ENCODE measurements at places on chromosomes 11 and 22.

DNA sequence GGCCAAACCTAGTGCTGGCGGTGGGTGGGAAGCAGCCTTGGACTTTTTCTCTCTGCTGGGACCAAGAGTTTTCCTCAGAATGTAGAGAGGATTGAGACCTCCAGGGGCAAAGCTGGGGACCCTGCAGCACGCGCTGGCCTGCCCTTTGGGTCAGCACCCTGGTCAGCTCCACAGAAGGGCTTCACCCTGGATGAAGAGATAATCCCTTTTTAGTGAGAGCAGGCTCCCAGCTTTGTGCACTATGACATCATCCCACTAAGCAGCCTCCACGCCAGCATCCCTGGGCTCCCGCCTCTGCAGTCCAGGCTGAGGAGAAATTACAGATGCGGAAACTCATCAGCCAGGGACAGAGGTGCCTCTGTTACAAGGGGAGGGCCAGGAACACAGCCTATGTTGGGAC lies 23.5 kb downstream of the DRICH1 start:
- DNase-seq, result no peak

DNA sequence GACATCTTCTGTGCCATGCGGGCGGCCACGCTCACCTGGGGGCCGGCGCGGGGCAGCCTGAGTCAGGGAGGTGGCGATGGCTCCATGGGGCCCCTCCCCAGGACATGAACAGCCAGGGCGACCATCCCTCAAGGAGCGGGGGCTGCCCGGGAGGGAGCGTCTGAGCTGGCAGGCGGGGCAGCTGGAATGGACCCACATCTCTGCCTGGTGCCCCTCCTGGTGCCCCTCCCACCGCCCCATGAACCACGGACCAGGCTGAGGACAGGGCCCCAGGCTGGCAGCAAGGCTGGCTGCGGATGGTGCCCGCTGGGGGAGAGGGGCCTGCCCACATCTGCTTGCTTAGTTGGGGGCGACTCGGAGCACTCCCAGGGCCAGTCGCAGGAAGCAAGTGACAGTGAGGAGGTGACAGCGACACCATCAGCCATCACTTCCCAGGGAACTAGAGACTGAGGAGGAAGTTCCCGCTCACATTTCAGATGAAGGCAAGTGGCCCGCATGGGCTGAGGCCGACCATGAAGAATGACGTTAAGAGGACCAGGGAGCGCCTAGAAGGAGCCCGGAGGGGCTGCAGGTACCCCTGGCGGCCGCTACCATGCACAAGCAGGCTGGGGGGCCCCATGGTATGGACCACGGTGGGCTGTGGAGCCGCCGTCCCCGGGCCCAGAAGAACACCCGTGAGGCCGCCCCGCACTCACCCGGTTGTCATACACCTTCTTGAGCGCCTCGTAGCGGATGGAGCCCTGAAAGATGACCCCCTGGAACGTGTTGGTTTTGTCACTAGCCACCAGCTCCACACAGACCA lies 37.3 kb downstream of the KIAA0930 start:
- no peak for DNase-seq

DNA sequence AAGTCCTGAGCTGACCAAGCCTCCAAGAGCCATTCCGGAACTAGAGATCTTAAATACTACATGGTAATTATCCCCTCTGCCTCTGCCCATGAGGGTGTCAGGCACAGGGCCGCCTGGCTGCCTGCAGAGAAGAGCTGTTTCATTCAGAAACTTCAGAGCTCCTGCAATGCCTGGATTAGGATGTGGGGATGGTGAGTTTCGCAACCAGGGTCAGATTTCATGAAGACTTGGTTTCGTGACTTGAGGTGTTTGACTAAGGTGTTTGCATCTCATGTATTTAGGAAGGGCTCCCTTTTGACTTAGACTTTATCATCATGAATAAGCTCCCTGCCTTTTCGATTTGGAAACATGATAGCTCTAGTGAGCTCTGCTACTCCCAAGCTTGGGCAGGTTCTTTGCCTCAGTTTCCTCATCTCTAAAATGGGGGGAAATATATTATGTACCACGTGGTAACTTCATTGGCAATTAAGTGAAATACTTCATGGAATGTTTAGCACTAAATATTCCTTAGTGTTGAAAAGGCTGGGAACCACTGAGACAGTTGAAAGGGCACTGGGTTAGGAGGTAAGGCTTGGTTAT lies 9.1 kb downstream of the TIMP3 start:
- DNase-seq, result no peak

GRCh38 chr22:37559901-37560607 lies at the start of gene CDC42EP1:
Gene CDC42EP1 (plus strand): TSS chr22:37560480. CDS start chr22:37566350, 5,870 bp downstream.
- DNase-seq, result no peak

DNA sequence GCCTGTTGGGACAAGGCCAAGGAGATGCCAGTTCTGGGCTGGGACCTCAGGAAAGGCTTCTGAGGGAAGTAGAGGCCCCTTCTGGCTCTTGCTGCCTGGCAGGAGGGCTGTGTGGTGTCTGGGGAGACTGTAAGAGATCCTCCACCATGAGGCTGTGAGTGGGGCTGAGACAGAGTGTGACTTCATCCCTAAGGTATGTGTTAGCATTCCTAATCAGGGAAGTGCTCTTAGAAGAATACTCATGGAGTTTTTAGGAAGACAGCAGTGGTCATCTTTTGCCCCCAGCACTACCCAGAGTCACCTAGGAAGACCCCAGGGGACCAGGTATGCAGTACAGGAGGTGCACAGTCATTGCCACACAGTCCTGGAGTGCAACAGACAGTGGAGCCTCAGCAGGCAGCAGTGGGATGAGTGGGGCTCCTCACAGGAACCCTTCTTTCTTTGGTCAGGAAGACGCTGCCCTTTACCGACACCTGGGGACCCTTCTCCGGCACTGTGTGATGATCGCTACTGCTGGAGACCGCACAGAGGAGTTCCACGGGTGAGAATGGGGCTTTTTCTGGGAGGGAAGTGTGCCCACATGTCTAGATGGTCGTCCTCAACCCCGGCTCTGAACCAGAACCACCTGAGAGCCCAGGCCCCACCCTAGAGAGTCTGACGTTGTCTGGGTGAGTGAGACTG lies 2.8 kb downstream of the RIC8A start:
- no peak for DNase-seq

DNA sequence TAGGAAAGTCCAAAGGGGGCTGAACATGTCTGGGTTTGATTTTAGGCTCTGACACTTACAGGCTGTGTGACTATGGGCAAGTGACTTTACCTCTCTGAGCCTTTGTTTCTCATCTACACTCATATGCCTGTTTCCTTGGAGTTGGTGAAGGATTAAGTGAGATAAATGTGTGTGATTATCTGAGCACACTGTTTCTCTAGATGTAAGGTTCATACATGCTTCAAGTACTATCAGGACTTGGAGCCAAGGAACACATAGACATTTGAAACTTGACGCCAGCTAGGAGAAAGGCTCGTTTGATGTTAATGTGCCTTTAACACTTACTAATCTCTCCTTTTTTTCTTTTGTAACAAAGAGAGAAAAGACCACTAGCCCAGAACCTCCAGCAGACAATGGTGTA lies 9.7 kb downstream of the CRYBB1 start:
- DNase-seq, result no peak

- DNase-seq, result no peak
Observed at GRCh38 chr11:70541699-70542098, 143.4 kb downstream of the CTTN start.

DNA sequence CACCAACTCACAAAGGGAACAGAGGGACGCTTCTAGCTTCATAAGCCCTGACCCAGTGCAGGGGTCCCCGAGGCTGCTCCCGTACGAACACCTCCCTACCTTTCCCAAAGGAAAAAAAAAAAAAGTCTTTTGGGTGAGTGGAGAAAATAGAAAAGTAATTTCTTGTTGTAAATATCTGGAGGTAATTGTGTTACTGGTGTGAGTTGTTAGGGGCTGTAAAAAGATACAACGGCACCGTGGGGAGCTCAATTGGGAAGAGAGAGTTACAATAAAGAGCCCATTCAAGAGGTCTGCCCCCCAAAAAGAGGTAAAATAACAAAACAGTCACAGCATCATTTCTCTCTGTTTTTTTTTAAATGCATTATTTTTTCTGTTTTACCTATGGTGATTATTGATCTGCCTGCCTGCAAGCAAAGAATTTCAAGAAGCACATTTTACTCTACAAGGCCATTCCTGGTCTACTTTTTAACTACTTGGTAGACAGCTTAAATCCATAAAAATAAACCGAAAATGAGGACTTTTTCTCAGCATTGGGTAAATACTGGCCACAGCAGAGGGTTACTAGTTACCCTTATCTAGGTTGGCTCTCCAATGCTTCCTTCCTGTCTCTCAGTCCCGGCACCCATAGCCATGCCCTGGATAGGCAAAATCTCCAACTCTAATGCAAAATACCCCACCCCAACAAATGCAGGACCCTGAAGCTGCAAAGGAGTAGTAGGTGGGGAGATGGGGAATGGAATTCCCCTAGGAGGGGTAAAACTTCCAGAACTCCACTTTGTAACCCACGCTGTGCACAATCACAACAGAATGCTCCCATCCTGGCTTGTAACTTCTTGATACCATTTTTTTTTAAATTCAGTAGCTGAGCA lies 3.1 kb downstream of the PAX6 start:
- no peak for DNase-seq

GRCh38 chr11:41970681-41971080 lies 511.2 kb upstream of the LRRC4C start:
- DNase-seq, result no peak

DNA sequence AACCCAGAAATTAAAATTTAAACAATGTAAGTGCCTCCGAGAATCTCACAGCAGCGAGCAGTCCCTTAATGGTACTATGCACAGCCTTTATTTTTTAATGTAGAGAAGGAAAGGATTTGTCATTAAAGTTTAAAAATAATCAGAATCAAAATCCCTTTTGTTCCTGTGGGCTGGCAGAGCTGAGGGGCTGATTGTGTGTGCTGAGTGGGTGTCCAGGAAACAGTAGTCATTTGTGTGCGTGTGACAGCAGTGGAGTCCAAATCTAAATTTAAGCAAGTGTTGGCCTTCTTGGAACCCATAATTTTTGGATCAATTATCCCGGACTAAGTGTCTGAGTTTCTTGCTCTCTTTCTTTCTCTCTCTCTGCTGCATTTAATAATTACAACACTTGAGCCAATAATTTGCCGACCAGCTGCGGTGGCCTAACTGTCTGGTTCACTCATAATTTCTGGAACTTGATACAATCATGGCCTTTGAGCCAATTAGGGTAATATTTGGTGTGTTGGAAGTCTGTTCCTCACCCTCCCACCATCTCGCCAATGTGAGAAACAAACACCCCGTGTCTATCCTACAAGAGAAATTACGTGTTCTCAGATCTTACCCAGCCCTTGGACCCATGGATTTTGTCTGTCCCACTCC lies 528.0 kb downstream of the SOX6 start:
- no peak for DNase-seq

DNA sequence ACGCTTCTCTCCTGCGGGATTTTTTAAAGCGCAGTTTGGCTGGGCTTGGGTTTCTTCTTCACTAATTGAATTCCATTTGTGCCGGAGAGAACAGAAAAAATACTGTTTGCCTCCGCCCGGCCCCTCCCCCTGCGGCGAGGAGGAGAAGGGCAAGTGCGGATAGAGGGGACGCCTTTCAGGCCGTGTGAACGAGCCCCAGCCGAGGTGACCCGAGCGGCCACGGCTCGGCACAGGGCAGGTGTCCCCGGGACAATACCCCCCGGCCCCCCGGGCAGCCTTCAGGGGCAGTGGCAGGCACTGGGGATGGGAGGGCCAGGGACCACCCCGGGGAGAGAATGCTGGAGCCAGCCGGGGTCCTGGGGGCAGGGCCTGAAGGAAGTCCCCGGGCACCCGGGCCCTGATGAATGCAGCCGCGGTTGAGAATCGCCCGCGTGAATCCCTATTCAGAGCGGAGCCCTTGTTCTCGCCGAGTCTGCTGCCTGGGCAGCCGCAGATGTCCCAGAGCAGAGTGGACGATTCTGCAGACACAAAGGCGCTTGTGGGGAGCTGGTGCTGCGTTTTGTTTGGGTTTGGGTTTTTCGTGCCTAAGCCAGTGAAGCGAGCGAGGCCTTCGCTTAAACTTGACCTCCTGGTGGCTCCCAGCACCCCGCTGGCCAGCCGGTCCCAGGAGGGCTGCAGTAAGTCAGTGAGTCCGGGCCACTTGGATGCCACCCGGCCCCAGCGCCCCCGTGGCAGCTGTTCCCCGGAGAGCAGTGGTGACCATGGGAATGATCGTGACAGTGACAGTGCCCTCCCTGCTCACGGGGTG lies 96.0 kb downstream of the WNT7B start:
- no peak for DNase-seq

GRCh38 chr22:20520093-20520511 lies 12.7 kb downstream of the MED15 start:
- no peak for DNase-seq

- no peak for DNase-seq
Observed at GRCh38 chr11:130592056-130592455, 143.6 kb downstream of the ADAMTS15 start.

DNA sequence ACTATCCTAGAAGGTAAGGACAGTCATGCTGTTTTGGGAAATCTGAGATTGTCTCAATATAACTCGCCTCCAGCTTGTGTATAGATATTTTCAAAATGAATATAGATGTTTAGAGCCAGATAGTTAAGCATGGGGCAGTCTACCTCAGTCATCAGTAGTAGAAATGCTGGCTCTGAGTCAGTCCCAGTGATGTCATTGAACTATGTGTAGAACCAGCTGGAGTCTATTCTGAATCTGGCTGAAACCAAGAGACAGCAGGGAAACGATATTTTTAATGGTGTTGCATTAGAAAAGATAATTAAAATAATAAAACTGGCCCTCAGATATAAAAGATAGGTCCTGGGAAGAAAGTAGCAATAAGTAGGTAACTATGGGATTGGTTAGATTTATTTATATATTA lies 25.9 kb downstream of the PIWIL4 start:
- DNase-seq, result no peak

- peak; percentile 72 for DNase-seq
Observed at GRCh38 chr11:77473801-77474683, at the start of gene PAK1. Gene PAK1 (minus strand): TSS chr11:77474094. CDS start chr11:77392520, 81,574 bp downstream.

DNA sequence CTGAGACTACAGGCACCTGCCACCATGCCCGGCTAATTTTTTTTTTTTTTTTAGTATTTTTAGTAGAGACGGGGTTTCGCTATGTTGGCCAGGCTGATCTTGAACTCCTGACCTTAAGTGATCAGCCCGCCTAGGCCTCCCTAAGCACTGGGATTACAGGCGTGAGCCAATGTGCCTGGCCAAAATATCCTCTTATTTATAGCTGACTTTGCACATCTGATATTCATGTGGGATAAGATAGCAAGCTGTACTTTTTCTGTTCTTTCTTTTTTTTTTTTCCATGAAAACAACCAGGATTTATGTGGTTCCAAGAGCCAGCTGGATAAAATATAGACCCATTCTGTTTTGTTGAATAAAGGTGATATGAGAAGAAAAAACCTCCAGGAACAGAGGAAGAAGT lies 12.1 kb upstream of the XBP1 start:
- no peak for DNase-seq

Data from stimulated activated CD4-positive, alpha-beta T cell treated with anti-CD3 and anti-CD28 coated beads, TNF-alpha, amount 100 ng/mL, for 24 hours (primary cell).